ENCODE measurements at places on chromosomes 16 and 17.

- no peak for DNase-seq
These were observed 20.9 kb downstream of the RPRML start for GRCh38 chr17:46958041-46958591.

GRCh38 chr16:19833581-19833980 is 51.1 kb downstream of the GPRC5B start:
- DNase-seq = peak; percentile 32

DNA sequence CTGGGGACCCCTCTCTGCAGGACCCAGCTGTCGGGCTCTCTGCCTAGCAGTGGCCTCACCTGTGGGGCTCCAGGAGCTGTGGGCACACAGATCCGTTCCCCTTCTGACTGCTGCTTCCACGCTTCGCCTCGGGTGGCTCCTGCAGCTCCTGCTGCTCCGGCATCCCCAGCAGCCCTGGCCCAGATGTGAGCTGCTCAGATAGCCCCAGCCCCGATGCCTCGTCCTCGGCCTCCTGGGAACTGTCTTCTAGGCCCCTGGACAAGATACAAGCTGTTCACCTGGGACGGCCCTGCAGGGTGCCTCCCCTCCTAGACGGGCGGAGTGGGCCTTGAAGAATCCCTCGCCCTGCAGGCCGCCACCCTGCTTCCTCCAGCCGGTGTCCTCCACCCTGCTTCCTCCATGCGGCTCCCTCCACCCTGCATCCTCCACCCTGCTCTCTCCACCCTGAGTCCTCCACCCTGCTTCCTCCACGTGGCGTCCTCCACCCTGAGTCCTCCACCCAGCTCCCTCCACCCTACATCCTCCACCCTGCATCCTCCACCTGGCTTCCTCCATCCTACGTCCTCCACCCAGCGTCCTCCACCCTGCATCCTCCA is 11.0 kb downstream of the EMC6 start:
- DNase-seq = no peak

GRCh38 chr17:77555741-77556291 is 402.7 kb upstream of the TNRC6C start:
- DNase-seq = peak; percentile 23

- DNase-seq = no peak
These were observed 4.2 kb upstream of the GPRC5B start for GRCh38 chr16:19888834-19889233.

- DNase-seq = no peak
These were observed 148.0 kb downstream of the FOXL1 start for GRCh38 chr16:86726340-86726739.

GRCh38 chr17:9805769-9806168 is 14.4 kb upstream of the DHRS7C start:
- no peak for DNase-seq
